ENCODE measurements at places on chromosomes 11 and 22. TPM values are rescaled to one million over a fixed set of nuclear protein-coding genes. Genes with fewer than 3 reads are reported as not detected.
A peak's percentile ranks its signal among the peaks of the same experiment; 100 is the strongest.

GRCh38 chr11:76601724-76602123 is 68.8 kb downstream of the LRRC32 start:
- H3K4me3 ChIP-seq: no peak overlapping the region
- H3K27me3 ChIP-seq: no peaks in the 10 kb centered on the region
- peak overlapping the region; percentile 45 for H3K27ac ChIP-seq
- H3K4me1 ChIP-seq: peaks cover 6% of the 10 kb centered on the region
- no peak for DNase-seq

DNA sequence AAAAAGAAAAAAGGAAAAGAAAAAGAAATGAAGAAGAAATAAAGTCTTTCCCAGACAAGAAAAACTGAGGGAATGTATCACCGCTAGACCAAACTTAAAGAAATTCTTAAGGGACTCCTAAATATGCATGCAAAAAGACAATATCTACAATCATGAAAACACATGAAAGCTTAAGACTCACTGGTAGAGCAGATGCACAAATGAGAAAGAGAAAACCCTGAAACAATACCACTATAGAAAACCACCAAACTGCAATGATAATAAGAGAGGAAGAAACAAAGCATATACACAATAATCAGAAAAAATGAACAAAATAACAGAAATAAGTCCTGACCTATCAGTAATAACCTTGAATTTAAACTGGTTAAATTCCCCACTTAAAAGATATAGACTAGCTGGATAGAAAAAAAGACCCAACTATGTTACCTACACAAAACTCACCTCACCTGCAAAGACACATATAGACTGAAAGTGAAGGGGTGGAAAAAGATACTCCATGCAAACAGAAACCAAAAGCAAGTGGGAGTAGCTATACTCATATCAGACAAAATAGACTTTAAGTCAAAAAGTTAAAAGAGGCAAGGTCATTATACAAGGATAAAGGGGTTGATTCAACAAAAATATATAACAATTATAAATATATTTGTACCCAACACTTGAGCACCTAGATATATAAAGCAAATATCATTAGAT is 61.3 kb upstream of the NARS2 start:
- no peaks in the 10 kb centered on the region for H3K4me1 ChIP-seq
- H3K27me3 ChIP-seq: no peaks in the 10 kb centered on the region
- no peak overlapping the region for H3K27ac ChIP-seq
- no peak for DNase-seq

DNA sequence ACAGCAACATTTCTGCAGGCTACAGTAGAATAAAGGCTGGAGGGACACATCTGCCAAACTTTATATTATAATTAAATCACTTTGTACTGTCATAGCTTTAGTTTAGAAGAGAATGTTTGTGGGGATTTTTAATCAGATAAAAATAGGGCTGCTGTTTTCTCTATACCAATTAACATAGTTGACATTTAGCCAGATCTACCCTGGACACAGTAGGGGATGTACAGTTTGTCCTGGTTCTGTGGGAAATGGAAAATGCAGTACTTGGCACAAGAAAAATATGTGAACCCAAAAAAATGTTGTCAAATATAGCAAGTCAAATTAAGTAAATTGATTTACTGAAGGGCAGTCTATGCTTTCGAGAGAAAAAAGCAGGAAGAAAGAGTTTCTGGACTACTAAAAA is 20.8 kb upstream of the PICALM start:
- no peak overlapping the region for H3K27ac ChIP-seq
- no peaks in the 10 kb centered on the region for H3K4me1 ChIP-seq
- H3K27me3 ChIP-seq: no peaks in the 10 kb centered on the region
- H3K4me3 ChIP-seq: no peak overlapping the region

Gene MYOD1
- not detected for total RNA-seq

GRCh38 chr22:40898850-40899357 is 37.0 kb upstream of the DNAJB7 start:
- no peaks in the 10 kb centered on the region for H3K36me3 ChIP-seq
- no peak overlapping the region for H3K27ac ChIP-seq
- DNase-seq: peak; percentile 73
- no peaks in the 10 kb centered on the region for H3K4me1 ChIP-seq

Data from lung (tissue), 17 donors.